Brain (organoid and tissue), 16 donors: ENCODE measurements at places on chromosomes 13 and 19. TPM values are rescaled to one million over a fixed set of nuclear protein-coding genes. Genes with fewer than 3 reads are reported as not detected.

ZBTB45 gene
- 16.1 TPM for polyA plus RNA-seq

TLE6 gene
- 12.7 TPM for polyA plus RNA-seq

UBE2L5 gene
- polyA plus RNA-seq = not detected

C19orf33 gene
- polyA plus RNA-seq = 3.0 TPM

ZNF536 gene
- 36.2 TPM for polyA plus RNA-seq

EID2 gene
- polyA plus RNA-seq = 16.7 TPM

EPSTI1 gene
- 1.4 TPM for polyA plus RNA-seq

ADGRE1 gene
- polyA plus RNA-seq = not detected

MAB21L1 gene
- 0.20 TPM for polyA plus RNA-seq

PRODH2 gene
- not detected for polyA plus RNA-seq

OR7D2 gene
- not detected for polyA plus RNA-seq

C3 gene
- polyA plus RNA-seq = 85.0 TPM

NUFIP1 gene
- 2.8 TPM for polyA plus RNA-seq

PLPP2 gene
- 90.8 TPM for polyA plus RNA-seq

NLRP11 gene
- not detected for polyA plus RNA-seq

BRCA2 gene
- 0.59 TPM for polyA plus RNA-seq
